ENCODE measurements at places on chromosomes 11 and 22.

DNA sequence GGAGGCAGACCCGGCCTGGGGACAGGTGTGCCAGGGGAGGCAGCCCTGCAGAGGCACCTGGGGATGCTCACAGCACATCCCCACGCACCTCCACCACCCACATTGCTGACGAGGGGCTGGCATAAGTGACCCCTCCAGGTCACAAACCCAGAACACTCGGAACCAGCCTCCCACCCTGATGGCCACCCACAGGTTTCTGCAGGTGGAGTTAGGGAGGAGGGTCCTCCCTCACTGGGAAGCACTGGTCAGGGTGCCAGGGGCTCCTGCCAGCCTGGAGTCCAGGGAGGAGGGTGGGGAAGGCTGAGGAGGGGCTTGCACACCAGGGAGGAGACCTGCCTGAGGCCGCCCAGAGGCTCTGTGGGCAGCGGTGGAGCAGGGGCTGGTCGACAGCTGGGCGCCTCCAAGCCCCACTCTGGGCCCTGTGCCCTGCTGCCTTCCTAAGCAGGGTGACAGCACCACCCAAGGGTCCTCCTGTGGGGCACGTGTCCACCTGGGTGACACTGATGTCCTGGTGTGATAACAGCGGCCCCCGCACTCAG, 51.0 kb upstream of the CARS1 start:
- no peak for DNase-seq

GRCh38 chr22:41217553-41218157, 12.5 kb downstream of the L3MBTL2 start:
- DNase-seq, result no peak

DNA sequence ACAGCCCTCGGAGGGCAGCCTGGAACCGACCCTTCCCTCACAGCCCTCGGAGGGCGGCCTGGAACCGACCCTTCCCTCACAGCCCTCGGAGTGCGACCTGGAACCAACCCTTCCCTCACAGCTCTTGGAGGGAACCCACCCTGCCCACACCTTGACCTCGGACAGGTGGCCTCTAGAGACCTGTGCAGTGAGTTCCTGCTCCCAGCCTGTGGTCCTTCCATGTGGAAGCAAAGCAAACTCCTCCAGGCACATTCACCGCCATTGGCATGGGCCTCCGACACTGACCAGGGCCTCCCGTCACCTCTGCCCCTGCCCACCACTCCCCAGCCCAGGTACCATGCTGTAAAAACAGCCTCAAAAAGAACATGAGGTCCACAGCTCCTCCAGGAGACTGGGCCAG, 272.1 kb downstream of the BRD1 start:
- no peak for DNase-seq

DNA sequence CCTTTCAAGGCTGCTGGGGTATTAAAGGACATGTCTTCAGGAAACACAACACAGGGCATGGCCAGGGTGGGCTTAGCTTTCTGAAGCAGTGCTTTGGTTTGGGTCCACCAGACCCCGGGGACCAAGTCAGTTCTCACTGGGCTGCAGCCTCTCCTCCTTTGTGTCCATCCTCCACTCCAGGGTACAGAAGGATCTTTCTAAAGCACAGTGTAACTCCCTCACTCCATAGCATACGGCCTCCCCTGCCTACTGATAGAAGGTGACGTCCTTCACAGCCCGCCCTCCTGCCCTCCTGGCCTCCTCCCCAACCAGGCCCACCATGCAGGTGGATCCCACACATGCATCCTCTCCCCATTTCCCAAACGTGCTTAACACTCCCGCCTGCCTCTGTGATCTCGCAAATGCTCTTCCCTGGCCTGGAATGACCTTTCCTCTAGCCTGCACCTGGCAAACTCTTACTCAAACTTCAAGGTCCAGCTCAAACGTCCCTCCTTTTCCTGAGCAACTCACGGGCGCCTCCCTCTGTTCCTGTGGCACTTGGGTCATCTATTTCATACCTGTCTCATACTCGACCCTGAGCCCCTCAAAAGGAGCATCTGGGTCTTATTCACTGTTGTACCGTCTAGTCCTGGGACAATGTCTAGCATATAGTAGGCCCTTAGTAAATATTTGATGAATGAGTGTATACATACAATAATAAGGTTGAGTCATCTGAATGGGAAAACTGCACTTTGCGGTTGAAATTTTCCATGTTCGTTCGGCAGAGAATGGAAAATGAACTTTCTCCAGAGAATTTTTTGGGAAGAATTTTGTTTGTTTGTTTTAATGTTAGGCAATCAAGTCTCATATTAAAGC, 187.7 kb downstream of the EFCAB6 start:
- DNase-seq, result no peak

- DNase-seq, result no peak
Observed at GRCh38 chr11:96173422-96173821, 169.6 kb downstream of the MAML2 start.

- DNase-seq, result no peak
Observed at GRCh38 chr22:29758959-29759358, 7.8 kb downstream of the ZMAT5 start.

GRCh38 chr11:81368192-81368591, 1365.5 kb downstream of the FAM181B start:
- no peak for DNase-seq

DNA sequence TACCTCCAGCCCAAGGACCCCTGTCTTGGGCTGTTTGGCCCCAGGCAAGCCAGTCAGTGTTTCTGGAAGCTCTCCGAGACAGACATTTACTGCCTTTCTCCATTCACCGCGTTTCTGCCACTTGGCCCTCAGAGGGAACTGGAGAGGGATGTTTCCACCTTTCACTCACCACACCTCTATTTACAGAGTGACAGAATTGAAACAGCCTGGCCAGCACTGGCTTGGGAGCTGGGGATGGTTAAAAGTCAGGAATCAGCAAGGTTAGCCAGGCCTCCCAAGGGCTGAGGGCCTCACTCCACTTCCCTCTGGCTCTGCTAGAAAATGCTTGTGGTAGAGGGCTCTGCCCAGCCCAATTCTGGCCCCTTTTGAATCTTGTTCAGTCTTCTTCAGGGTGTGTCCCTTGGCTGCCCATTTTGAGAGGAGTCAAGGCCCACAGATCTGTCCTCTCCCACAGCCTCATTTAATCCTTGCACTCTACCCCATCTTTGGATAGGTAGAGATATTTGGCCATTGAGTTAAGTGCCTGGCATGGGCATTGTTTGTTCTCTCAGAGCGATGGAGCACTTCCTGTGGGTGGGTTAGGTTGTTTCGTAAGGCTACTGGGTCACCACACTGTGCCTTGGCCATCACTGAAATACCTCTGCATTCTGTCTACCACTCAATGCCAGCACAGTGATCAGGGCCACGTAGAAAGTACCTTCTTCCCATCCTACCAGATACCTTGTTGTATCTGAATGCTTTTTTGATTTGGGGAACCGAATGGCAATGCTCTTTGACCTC, 119.2 kb downstream of the MICAL2 start:
- peak; percentile 72 for DNase-seq

GRCh38 chr11:5265832-5266231, 3.9 kb downstream of the HBE1 start:
- DNase-seq, result no peak

DNA sequence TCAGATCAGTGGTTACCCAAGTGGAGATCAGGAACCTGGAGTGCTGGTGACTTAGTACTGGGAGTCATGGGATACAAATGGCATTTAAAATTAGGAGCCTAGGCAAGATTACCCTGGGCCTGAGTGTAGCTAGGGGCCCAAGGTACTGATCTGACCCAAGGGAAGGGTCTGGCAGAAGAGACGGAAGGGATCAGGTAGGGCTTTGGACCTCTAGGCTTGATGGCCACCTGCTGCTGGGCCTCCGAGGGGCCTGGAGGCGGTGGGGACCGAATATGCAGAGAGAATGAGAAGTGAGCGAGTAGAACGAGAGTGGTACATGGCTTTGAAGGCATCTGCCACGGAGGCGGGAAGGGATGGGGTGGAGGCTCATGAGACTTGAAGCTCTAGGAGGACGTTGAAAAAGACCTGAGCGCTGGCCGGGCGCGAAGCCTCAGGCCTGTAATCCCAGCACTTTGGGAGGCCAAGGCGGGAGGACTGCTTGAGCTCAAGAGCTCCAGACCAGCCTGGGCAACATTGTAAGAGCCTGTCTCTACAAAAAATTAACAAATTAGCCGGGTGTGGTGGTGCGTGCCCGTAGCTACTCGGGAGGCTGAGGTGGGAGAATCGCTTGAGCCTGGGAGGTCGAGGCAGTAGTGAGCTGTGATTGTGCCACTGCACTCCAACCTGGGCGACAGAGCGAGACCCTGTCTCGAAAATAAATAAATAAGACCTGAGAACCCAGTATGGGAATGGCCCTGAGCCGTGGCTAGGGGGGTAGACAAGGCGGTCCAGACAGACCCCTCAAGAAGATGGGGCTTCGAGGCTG, 563 bp upstream of the PPIL2 start:
- no peak for DNase-seq

DNA sequence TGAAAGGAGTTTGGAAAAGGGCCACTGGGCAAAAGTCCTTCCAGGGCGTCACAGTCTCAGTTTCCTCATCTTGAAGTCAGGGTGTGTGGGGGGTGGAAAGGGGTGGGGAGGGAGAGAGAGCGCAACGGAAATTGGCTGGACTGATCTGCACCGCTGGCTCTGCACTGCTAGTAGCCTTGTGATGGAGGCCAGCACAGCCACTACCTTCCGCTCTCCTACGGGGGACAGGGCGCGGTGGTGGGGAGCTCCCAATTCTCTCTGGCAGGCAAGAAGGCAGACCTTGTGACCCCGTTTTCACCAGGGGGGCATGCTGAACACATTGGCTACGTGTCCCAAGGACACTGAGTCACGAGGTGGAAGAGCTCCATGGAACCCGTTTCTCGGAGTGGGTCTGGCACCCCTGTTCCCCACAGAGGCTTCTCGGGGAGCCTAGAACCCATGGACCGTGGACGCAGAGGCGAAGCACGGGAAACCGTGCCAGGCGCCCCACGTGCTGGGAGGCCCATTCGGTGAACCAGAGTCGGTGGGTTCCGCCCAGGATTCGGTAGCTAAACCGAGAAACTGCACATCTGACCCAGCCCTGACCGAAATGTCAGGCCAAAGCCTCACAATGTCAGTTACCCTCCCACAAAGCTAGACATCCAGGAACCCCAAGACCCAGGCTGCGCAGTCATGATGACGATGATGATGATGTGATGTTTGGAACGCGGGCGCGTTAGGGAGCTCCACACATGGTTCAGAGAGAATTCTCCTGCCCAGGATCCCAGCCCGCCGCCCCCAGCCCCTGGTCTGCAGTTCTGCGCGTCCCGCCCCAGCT, 28.3 kb upstream of the WNT11 start:
- peak; percentile 66 for DNase-seq

GRCh38 chr11:64251753-64252002, 348 bp downstream of the PLCB3 start:
- DNase-seq, result no peak

All from HuH-7 (cell line).